ENCODE measurements at places on chromosomes 11 and 22. TPM values are rescaled to one million over a fixed set of nuclear protein-coding genes. Genes with fewer than 3 reads are reported as not detected.

Gene TRPM5
- total RNA-seq: not detected

Gene SPECC1L
- 38.9 TPM for total RNA-seq

Gene DYNC2H1
- 2.2 TPM for total RNA-seq

Gene GRIA4
- total RNA-seq: not detected

Gene TH
- not detected for total RNA-seq

Gene KCTD14
- 0.23 TPM for total RNA-seq

Gene CRYBB1
- not detected for total RNA-seq

Data from activated naive CD4-positive, alpha-beta T cell treated with anti-CD3 and anti-CD28 coated beads, Interleukin-2, amount 50 U/mL, for 72 hours (primary cell).